CD4-positive, alpha-beta T cell treated with Interleukin-4 for 4 hours (primary cell): ENCODE measurements at places on chromosomes 7 and 10.
A peak's percentile ranks its signal among the peaks of the same experiment; 100 is the strongest.

- no peak for DNase-seq
These were observed 192.1 kb downstream of the GATA3 start for GRCh38 chr10:8246548-8246947.

GRCh38 chr10:71854031-71854430, 3.0 kb upstream of the PSAP start:
- no peak for DNase-seq

- no peak for DNase-seq
These were observed 17.1 kb downstream of the CNNM1 start for GRCh38 chr10:99346247-99346646.

DNA sequence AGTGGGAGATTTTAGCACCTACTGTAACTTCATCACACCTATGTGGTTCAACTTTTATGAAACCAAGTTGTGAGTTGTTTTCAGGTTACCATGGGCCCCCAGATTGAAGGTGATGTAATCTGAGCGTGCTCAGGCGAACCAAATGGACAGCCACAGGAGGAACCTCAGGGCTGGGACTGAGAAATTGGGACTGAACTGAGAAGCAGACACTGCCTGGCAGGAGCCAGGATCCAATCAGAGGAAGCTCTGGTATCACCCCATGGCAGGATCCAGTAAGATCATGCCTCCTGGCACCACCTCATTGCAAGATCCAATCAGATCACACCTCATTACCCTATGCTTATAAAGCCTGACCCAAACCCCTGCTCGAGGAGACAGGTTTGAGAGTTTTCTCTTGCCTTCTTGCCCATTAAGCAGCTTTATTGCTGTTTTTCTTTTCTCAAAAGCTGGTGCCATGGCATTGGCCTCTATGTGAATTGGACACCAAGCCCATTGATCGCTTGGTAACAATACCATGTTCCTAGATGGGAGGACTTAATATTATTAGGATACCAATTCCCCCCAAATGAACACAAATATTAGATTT, 43.2 kb upstream of the GDF10 start:
- DNase-seq = peak; percentile 14

GRCh38 chr7:63042730-63043511, 955.7 kb upstream of the ZNF722 start:
- no peak for DNase-seq

GRCh38 chr10:95758351-95759025, 2.5 kb downstream of the ENTPD1 start:
- no peak for DNase-seq
